ENCODE measurements at places on chromosomes 16 and 17. TPM values are rescaled to one million over a fixed set of nuclear protein-coding genes. Genes with fewer than 3 reads are reported as not detected.

KREMEN2 gene
- 6.6 TPM for total RNA-seq

DNA sequence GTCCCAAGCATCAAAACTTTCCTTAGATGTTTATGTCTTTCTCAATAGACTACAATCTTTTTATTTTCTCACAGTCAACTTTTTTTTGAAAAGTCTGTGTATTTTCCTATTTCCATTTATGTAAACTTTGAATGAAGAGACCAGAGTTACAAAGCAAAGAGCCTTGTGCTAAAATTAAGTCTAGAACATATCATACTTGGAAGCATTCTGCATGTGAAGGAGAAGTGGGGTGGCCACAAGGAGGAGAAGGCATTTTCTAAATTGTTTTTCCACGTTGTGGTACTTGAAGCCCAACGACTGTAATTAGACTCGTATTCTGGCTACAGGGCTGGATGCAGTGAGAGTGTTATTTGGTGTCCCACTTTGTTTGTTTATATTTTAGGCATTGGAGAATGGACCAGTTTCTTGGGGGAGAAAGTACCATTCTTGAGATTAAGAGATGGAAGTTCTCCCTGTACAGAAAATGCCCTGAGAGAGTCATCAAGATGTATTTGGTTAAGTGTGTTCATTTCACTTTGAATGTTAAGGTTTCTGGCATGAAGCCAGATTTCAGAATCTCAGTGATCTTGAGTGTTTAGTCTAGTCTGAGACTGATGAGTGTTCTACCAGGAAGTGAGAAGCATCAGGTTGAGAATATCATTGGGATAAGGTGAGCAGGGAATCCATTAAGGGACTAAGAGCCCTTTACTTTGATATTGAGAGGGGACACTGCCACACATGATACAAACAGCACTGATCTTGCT is 71.6 kb downstream of the MAP2K6 start:
- no peaks in the 10 kb centered on the region for H3K4me1 ChIP-seq
- no peaks in the 10 kb centered on the region for H3K27me3 ChIP-seq
- H3K36me3 ChIP-seq, result no peaks in the 10 kb centered on the region
- DNase-seq, result no peak
- no peak overlapping the region for H3K4me3 ChIP-seq

GRCh38 chr17:21268596-21269188 is 15.5 kb upstream of the NATD1 start:
- no peak for DNase-seq
- no peaks in the 10 kb centered on the region for H3K36me3 ChIP-seq
- no peaks in the 10 kb centered on the region for H3K27me3 ChIP-seq
- no peak overlapping the region for H3K27ac ChIP-seq
- no peaks in the 10 kb centered on the region for H3K4me1 ChIP-seq
- H3K4me3 ChIP-seq, result no peak overlapping the region

DNA sequence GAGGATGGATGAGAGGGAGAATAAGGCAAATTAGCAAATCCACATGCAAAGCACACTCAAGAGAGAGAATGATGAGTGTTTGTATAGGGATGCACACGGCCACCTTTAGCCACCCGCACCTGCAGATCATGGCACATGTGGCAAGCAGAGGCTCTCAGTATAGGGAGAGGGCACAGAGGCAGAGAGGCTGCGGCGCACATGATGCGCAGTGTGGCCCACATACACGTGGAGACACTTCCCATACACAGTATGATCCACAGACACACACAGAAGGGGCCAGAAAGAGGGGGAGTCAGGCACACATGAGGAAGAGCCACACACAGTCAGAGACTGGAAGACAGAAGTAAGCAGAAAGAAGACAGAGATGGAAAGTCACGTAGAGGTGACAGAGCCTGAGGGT is 6.5 kb upstream of the CHD3 start:
- H3K36me3 ChIP-seq, result peaks cover 10% of the 10 kb centered on the region
- H3K4me1 ChIP-seq, result peaks cover 8% of the 10 kb centered on the region
- DNase-seq, result no peak
- H3K4me3 ChIP-seq, result no peak overlapping the region
- no peak overlapping the region for H3K27ac ChIP-seq
- no peaks in the 10 kb centered on the region for H3K27me3 ChIP-seq

DNA sequence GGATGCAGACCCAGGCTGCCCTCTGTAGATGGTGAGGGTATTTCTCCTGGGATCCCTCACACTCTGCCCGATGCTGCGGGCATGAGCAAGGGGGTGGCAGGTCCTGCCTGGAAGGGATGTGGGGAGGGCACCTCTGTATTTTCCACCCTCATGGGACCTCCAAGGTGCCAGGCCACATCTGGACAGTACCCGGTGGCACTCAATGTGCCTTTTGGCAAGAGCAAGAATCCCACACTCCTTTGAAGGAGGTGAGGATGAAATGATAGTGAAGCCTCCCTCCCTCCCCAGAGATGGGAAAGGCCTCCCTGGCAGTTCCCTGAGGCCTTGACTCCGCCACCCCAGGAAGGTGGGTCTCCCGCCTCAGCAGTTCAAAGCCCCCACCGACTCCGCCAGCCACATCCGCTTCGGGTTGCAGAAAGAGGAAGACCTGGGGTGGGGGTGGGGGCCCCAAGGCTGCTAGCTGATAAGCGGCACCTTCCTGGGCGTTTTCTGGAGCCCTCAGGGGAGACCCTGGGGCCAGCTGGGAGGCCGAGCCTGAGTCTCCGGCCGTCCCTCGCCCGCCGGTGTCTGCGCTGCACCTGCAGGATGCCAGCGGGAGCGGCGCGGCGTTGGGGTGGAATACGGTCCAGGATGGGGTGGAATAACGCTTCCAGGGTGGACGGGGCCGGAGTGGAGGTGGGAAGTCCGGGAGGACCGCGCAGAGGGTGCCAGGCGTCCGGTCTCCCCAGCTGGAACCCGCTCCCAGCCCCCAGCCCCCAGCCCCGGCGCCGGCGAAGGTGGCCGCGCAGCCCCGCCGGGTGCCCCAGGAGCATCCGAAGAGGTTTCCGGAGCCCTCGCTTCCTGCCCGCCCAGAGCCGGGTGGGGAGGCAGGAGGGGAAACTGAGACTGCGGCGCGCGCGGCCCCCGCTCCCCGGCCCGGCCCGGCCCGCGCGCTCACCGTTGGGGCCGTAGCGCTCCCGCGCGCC is 718 bp downstream of the ATP2A3 start:
- no peak overlapping the region for H3K27ac ChIP-seq
- no peak for DNase-seq
- peak overlapping the region; percentile 56 for H3K4me3 ChIP-seq
- H3K27me3 ChIP-seq, result peaks cover 8% of the 10 kb centered on the region

DNA sequence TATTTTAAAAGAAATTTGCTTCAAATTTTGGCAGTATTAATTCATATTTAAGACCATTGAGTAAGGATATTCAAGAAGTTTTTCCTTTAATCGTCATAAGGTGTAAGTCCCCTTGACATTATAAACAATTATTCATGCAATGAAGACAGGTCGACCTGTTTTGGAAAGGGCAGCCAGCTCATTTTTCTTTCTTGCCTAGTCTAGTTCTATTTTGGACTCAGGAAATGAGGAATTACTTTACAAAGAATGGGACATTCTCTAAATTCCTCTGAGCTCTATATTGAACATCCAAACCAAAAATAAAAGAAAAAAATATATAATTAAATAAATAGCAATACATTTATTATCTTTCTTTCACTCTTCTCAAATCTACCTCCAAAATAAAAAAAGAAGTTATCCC is 595.6 kb upstream of the KIF2B start:
- no peak overlapping the region for H3K27ac ChIP-seq
- no peaks in the 10 kb centered on the region for H3K4me1 ChIP-seq
- no peaks in the 10 kb centered on the region for H3K27me3 ChIP-seq
- DNase-seq, result no peak

DNA sequence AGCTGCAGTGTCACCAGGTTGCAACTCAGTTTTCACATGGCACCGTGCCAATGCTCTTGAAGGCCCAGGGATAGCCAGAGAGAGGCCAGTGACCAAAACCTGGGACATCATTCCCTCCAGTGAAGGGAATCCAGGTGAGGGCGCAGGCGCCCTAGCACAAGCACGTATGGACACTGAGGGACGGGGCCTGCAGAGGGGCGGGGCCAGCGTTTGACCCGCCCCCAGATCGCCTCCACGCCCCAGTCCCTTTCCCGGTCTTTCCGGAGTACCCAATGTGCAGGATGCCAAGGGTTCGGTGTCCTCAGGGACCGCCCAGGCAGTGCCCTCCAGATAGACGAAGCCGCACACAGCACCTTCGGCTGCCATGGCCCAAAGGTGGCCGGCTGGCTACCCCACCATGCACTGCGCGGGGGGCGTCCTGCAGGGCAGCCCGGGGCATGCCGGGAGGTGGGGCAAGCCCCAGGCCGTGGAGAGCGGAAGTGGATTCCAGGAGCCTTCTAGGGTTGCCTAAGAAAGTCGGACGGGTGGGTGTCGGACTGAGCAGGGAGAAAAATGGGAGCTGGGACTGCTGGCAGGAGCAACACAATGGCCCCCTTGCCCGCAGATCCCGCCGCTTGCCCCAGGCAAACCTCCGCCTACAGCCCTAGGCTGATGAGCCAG is 4.6 kb downstream of the SLC12A4 start:
- no peak overlapping the region for H3K27ac ChIP-seq
- H3K4me1 ChIP-seq, result peaks cover 17% of the 10 kb centered on the region
- peaks cover 19% of the 10 kb centered on the region for H3K36me3 ChIP-seq
- no peaks in the 10 kb centered on the region for H3K27me3 ChIP-seq
- H3K4me3 ChIP-seq, result no peak overlapping the region

- H3K4me3 ChIP-seq, result no peak overlapping the region
- H3K4me1 ChIP-seq, result no peaks in the 10 kb centered on the region
- H3K27me3 ChIP-seq, result no peaks in the 10 kb centered on the region
- DNase-seq, result no peak
Observed at GRCh38 chr17:2266045-2266864, 37.3 kb downstream of the SMG6 start.

DNA sequence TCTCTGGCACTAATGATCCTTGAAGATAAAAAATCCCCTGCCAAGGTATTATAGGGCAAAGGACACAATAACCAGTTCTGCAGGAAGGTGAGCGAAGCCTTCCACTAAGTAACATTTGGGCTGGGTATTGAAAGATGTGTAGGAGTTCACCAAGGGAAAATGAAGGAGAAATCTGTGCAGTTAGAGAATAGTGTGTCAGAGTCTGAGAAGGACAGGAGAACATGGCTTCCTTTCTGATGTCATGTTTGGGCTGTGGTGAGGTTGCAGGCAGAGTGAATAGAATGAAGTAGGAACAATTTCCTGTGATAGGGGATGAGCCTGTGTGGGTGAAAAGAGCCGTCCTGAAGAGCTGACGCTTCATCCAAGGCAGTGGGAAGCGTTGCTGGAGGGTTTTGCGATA is 24.1 kb upstream of the CIITA start:
- no peak overlapping the region for H3K4me3 ChIP-seq
- DNase-seq, result no peak
- no peaks in the 10 kb centered on the region for H3K4me1 ChIP-seq
- H3K27me3 ChIP-seq, result no peaks in the 10 kb centered on the region
- H3K36me3 ChIP-seq, result no peaks in the 10 kb centered on the region

Measured in H1 (cell line).